ENCODE measurements at places on chromosomes 12 and 14.
A peak's percentile ranks its signal among the peaks of the same experiment; 100 is the strongest.

GRCh38 chr14:52267501-52268278, at the start of gene PTGDR:
TSS of gene PTGDR (plus strand) at chr14:52267698. CDS start at chr14:52267815, 117 bp downstream.
- peak; percentile 33 for DNase-seq

- DNase-seq = no peak
Observed at GRCh38 chr12:46461459-46461858, 88.9 kb upstream of the SLC38A2 start.

GRCh38 chr14:55588259-55588699, 8.3 kb downstream of the KTN1 start:
- peak; percentile 43 for DNase-seq

GRCh38 chr12:51023625-51024382, 2.4 kb downstream of the SLC11A2 start:
- DNase-seq = no peak

GRCh38 chr14:39784461-39784860, 352.2 kb upstream of the FBXO33 start:
- DNase-seq = no peak

DNA sequence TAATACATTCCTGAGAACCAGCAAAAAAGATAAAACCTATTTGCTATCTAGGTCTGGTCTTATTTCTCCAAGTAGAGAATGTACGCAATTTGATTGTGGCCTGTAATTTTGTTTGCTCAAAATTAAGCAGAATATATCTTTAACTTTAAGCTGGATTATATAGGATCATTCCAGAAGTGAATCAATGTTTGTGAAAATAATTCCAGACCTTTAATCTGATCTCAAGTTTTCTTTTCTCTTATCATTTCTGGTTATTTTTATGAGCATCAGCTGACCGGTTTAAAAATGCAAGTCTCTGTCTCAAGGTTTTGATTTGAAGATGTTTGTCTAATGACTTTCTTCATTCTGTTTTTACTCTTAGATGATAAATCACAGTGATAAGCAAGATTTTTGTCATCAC, 997.9 kb upstream of the FLRT2 start:
- no peak for DNase-seq

GRCh38 chr12:115451780-115452736, 768.1 kb upstream of the TBX3 start:
- DNase-seq = no peak

GRCh38 chr12:82833481-82833880, 146.8 kb downstream of the TMTC2 start:
- no peak for DNase-seq

DNA sequence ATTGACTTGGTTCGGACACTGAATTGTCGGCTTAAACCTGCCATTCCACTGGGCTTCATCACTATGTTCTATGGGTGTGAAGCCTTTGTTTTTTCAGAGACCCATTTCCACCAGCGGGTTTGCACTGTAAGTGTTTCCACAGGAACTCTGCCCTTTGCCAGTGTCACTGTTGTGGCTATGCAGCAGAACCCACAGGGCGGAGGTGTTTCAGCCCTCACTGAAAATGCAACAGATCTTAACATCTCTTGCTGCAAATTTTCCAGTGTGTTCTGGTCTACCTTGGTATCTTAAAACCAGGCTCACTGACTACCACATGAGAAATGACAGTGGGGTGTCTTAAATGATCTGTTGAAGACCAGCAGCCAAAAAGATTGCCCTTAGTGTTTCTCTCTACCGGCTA, 21.1 kb downstream of the PRKCH start:
- no peak for DNase-seq

GRCh38 chr14:63394841-63395240, 76.1 kb upstream of the GPHB5 start:
- DNase-seq = no peak

GRCh38 chr14:75978249-75978731, 3.5 kb downstream of the TGFB3 start:
- no peak for DNase-seq

DNA sequence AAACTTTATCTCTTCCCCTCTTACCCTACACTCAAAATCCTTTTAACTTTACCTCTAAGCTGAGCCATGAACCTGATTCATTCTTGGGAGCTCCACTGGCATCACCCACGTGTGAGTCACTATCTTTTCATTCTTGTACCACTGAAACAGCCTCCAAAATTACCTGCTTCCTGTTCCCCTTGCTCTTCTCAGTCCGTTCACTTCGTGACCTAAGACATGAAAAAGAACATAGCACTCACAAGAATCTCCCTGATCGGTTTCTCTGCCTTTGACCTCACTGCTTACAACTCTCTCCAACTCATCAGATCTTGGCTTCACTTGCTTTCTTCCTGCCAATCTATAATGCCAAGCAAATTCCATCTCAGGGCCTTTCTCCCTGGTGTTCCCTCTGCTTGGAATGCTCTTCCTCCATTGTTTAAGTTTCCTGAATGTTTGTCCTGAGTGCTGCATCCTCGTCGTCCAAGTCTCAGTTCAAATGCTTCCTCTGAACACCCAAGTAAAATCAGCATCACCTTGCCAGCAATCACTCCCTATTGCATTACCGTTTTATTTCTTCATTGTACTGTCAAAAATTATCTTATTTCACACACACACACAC, 9.2 kb downstream of the GLIPR1 start:
- peak; percentile 61 for DNase-seq
